ENCODE measurements at places on chromosomes 13 and 19.
A peak's percentile ranks its signal among the peaks of the same experiment; 100 is the strongest.

GRCh38 chr19:10780368-10780767 lies 55.6 kb downstream of the TMED1 start:
- DNase-seq, result no peak

- no peak for DNase-seq
Observed at GRCh38 chr13:44903574-44903985, 85.7 kb downstream of the NUFIP1 start.

DNA sequence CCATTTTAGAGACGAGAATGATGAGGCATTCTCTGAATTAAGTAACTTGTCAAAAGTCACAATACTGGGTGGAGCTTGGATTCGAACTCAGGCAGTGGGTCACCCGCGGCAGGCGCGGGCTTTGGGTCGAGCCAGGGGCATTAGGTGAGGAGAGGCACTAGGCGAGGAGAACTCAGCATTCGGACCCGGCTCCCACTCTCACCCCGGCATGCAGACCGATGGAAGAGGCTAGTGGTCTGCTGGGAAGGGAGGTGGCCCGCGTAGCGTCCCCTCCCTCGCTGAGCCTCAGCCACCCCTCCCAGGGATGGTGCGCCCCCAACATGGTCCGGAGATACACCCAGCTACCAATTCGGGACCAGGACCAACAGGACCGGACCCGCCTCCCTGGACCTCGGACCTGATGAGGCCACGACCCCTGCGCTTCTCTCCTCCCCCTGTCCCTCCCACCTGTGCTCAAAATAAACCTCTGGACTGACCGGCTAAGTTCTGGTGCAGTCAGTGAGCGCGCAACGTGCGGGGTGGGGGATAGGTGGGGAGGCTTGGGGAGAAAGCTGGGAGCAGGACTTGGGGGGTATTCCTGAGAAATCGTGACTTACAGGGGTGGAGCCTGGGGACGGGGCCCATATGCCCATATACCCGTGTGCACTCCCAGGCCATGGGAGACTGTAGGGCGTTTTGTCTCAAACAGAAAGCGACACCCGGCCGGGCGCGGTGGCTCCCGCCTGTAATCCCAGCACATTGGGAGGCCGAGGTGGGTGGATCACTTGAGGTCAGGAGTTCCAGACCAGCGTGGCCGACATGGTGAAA lies 1.3 kb upstream of the SNAPC2 start:
- DNase-seq, result no peak

DNA sequence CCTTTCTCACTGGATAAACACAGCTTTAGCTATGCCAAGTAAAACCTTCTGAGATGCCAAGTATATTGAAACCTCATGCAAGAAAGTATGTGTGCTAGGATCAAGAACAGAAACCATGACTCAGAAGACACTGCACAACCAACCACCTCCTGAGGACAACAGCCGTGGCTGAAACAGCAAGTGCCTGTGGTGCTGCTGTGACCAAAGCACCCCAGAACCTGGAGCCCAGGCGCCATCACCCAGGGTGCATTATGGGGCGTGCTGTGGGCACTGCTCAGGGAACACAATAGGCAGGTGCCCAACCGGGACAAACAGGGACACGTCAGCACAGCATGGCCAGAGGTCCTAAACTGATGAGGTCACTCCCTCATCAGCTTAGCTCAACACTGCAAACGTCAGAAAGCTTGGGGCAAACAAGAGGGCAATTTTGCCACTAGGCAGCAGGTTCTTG lies 101.3 kb upstream of the SLC15A1 start:
- DNase-seq, result no peak

DNA sequence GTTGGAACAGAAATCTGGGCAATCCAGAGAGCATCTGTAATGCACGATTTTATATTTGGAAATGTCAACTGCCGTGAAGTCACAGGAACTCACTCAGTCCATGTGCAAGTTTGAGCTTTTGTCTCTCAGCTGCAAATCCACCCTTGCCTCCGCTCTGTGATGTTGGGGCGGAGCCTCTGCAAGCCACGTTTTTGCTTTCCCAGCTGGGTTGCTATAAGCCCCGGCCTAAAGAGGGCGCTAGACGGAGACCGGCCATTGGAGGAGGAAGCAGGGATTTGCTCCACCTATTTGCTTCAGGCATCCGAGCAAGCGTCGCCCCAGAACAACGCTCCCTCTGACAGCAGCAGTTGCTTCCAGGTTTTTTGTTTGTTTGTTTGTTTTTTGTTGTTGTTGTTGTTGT lies 56.2 kb downstream of the TRPM4 start:
- no peak for DNase-seq

DNA sequence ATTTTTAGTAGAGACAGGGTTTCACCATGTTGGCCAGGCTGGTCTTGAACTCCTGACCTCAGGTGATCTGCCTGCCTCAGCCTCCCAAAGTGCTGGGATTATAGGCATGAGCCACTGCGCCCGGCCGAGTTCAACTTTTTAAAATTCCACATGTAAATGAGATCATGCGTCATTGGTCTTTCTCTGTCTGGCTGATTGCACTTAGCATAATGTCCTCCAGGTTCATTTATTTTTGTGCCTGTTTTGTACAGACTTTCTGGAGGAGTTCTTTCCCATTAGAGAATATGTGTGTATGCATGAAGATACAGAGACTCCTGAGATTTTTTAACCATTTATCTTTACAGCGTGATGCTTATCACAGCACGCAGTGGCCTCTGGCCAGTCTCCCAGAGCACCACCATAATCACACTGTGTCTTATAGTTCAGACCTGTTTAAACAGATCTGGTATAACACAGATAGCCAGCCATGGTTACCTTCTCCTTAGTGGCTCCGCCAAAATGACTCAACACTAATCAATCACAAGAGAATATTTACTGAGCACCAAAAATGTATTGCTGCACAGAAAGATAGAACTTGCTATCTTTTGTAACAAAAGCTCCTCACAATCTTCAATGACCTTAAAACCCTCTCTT lies 11.4 kb upstream of the STARD13 start:
- no peak for DNase-seq

GRCh38 chr13:30832845-30833332 lies 73.2 kb upstream of the MEDAG start:
- DNase-seq, result no peak

GRCh38 chr19:55109527-55110291 lies 7.7 kb downstream of the PPP1R12C start:
- no peak for DNase-seq

DNA sequence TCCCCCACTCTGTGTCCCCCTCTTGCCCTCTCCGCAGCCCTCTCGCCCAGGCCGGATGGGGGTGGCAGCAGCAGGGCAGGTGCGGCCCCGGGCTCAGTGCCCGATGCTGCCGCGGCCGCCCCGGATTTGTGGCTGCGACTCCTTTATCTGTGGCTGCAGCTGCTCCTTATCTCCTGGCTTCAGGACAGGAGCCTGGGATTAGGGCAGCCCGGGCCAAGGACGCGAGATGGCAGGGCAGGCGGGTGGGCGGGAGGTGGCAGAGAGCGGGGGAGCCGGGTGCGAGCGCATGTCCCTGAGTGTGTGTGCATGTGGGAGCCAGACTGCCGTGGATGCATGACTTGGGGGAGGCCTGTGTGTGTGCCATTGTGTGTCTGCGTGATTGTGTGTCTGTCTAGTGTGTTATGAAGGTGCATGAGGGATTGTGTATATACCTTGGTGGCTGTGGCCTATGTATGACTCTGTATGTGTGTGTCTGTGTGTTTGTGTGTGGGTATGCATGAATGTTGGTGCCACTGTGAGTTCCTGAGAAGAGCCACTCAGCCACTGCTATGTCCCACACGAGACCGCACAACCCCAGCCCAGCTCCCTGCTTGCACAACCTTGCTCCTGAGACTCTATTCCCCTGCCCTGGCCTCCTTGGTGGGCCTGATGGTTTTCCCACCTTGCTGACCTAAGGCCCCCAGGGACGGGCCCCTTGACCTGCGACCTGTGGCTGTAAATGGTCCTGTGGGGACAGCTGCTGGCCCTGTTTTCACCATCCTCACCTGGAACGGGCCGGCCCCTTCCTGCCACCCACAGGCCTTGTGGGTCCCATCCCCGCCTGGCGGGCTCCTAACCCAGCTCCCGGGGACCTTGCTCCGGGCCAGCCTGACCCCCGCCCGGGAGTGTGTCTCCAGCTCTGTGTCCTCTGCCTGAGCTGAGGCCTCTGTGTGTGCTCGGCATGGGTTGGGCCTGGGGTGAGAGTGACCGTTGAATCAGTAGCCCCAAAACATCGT lies 5.3 kb upstream of the NRTN start:
- no peak for DNase-seq

- DNase-seq, result no peak
Observed at GRCh38 chr13:46640843-46641242, 87.9 kb downstream of the LRCH1 start.

DNA sequence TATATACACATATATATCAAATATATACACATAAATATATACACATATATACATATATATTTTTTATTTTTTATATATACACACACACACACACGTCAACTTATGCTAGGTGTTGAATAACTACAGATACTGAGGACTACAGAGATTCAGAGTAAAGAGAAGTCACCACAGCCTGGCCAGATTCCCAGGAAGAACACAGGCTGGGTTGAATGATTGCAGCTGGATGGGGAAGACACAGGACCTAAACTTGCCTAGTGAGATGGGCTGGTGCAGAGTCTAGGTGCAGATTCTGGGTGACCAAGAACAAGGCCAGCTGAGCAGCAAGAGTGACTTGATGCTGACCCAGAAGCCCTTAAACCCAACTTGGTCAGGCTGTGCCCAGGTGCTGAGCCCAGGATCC lies 241.3 kb downstream of the KCTD12 start:
- DNase-seq, result no peak

GRCh38 chr19:46435009-46435408 lies 6.3 kb upstream of the PNMA8C start:
- no peak for DNase-seq

GRCh38 chr19:37468961-37469777 lies at the start of gene ZNF570:
ZNF570 (plus strand) TSS chr19:37469356; CDS start chr19:37470355, 999 bp downstream.
- DNase-seq, result peak; percentile 89

DNA sequence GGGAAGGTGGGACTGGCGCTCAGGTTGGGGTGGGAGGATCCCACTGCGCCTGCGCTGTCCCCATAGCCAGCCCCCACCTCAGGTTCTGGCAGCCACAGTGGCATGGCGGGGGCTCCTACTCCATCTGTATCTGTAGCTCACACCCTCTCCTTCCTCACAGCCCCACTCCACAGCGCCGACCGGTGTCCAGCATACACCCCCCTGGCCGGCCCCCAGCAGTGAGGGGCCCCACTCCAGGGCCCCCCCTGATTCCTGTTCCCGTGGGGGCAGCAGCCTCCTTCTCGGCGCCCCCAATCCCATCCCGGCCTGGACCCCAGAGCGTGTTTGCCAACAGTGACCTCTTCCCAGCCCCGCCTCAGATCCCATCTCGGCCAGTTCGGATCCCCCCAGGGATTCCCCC lies 6.0 kb downstream of the TMED1 start:
- no peak for DNase-seq

GRCh38 chr13:39148513-39148961 lies 110.3 kb downstream of the NHLRC3 start:
- DNase-seq, result no peak

GRCh38 chr19:55153652-55154264 lies 3.8 kb downstream of the TNNI3 start:
- DNase-seq, result no peak

GRCh38 chr13:32426990-32427851 lies 709 bp downstream of the N4BP2L1 start:
- DNase-seq, result peak; percentile 44

DNA sequence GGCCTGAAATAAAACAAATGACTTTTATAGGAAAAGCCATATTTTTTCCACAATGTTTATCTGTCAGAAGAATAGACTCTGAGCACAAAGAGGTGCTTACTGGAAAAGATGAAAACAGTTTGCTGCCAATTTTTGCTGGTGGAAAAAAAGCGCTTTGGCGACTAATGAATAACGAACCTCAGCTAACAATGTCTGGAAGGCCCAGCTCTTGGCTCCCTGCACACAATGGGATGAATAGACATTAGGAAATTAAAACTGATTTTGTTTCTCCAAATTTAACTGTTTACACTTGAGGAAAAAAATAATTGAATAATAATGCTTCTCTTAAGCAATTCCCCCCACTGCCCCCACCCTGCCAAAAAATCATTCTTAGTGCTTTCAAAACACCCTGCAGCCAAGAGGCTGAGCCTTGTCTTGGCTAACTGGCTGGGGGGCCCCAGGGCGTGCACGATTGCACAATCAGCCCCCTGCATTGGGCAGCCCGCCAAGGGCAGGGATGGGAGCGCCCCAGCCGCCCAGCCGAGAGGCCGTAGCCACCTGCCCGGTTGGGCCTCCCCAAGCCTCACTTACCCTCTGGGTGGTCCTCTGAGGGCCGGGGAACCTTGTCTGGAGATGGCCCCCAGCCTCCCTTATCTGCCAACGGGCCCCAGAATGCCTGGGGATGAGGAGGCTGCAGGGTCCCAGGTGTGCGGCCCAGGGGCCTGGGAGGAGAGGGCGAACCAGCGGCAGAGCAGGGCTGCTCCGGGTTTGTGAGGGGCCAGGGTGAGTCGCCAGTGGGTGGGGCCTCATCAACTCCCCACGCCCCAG lies 16.8 kb downstream of the CEBPG start:
- no peak for DNase-seq

DNA sequence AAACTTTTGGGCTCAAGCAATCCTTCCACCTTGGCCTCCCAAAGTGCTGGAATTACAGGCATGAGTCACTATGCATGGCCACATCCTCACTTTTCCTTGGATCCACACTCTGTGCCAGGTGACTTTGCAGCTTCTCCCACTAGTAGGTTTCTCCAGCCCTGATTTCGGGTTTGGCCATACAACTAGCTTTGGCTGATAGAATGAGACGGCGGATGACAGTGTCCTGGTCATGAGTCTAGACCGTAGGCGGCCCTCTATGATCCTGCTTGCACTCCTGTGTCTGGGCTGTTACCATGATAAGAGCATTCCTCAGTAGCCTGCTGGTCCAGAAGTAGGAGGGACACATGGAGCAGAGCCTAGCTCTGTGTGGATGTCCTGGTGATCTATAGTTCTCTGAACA lies 112.5 kb upstream of the KL start:
- DNase-seq, result no peak

All from T-helper 1 cell (primary cell).